RPMI7951 (cell line): ENCODE measurements at places on chromosomes 6 and 20. TPM values are rescaled to one million over a fixed set of nuclear protein-coding genes. Genes with fewer than 3 reads are reported as not detected.

GRCh38 chr20:23654000-23654399, 16.2 kb upstream of the CST3 start:
- no peak for DNase-seq

DNA sequence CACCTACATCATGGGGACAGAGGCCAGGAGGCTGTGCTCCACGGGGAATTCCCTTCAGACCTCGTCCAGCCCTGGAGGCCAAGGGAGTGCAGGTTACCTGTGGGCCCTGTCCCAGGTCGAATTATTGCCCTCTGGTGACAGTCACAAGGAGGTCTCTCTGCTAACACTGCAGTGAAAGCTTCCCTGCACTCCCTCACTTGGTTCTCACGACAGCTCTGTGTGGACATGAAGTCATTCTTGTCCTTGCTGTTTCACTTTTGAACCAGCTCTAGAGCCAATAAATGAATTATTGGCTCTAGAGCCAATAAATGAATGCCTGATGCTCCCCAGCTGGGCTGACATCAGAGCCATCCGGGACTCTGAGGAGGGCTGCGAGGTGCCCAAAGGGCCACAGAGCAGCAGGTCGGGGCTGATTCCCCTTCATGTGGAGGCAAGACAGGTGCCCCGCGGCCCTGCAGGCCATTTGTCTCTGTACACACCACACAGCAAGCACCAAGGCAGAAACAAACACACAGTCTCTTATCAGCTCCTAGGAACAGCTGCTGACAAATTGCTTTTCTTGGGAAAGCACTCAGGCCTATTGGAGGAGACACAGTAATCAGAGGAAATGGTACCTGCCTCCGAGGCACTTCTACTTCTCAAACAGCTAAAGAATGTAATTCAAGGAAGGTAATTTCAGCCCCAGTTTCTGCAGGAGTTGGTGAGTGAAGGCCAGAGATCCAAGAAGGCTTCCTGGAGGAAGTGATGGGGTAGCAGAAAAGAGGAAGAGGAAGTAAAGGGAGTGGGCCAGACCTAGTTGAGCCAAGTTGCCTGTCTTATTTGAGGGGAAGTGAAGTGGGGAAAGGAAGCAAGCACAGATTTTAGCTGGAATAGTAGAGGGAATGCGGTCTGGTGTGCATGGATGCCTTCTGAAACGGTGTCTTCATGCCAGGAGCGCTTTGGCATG, 27.5 kb upstream of the TBXT start:
- DNase-seq: no peak

The RBL1 gene
- total RNA-seq: 34.6 and 36.5 TPM in 2 replicates

DNA sequence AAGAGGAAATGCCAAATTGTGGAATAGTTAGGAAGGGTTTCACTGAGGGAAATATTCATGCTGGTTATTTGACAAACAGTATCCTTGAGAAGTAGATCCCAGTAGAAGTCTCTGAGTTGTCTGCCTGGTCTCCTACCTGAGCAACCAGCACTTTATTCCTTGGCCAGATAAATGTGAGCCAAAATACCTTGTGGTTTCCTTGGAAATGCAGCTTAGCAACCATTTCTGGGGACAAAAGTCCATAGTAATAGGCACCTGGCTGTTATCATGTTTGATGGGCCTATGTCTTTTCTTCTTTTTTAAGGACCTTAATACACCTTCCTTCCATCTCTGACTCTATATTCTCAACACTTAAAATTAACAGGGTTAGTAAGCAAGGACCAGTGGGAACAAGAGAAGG, 217.1 kb upstream of the MARCKS start:
- no peak for DNase-seq

DNA sequence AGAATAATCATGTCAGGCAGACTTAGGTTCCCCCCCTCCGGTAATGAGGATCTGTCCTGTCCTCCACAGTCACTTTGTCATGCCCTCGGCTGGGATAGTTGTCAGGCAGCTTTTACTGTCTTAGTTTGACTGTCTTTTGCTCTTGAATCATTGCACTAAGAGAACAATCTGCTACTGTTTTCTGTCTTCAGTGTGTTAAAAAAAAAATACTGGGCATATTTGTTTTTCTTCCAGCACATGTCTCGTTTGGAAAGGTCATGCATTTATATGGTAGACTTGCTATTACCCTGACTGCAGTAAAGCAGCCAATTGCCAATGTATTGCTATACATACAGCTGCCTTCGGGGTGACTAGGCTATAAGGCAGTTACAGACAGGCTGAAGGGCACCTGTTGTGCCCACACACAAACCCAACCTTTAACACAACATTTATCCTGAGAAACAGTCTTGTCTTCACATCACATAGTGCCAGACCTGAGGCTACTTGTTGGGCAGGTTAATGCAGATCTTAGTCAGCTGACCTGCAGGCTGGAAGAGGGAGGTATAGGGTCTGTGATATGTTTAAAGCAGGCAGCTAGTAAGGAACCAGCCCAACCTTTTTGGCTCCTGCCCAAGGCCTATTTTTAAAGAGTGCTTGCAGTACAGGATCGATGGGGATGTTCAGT, 26.7 kb downstream of the ARFGEF3 start:
- no peak for DNase-seq

DNA sequence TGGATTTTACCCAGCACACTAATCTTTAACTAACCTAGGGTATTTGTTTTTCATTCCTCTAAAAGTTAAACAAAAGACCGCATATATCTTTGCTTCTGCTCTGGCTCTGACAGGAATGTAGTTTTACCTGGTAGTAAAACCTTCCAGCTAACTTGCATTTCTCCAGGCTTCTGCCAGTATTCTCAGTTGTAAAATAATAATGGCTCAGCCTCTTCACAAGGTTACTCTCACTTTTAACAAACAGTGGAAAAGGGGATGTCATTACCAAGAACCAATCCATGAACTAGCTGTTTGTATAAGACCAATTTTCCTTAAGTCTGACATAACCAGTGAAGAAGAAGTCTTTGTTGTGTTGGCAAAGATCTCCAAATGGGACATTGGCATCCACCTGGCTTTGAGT, 10.0 kb downstream of the THBS2 start:
- no peak for DNase-seq

DNA sequence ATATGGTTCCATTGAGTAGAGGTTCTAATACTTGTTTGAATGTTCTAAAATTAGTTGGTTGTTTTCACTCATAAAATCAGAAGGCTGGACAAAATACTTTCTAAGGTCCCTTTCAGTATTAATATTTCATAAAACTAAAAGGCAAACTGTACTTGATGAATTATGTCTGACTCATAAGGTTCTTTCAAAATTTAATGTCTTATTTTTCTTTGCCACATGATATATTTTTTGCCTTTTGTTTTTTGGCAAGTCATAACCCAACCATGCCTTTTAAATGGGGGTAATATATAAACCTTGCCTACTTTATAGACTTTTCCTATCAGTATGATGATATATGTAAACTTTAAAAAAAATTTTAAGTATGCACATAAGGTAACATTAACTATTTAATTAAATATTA, 244.7 kb downstream of the PTPRK start:
- DNase-seq: no peak

DNA sequence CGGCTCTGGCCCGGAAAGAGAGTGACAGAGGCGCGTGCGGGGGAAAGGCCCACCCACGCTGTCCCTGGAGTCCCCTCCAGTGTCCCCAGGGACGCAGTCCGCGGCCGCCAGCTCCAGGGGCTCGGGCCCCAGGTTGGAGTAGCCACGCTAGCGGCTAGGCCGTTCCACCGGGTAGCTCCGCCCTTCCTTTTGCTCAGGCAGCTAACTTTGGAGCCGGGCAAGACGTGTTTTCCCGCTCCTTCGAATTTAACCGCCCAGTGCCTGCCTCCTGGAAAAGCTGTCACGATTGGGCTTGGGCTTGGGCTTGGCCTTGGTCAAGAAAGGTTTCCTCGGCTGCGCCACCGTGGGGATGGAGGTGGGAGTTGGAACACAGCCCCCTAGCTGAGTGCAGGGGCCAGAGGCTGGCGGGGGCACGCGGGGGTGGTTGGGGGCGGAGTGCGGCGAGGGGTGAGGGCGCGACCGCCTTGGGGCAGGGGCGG, 4.7 kb downstream of the LINC00237 start:
- DNase-seq: peak; percentile 51

GRCh38 chr6:112221561-112221960, 32.8 kb downstream of the LAMA4 start:
- DNase-seq: no peak

The SAMD5 gene
- 0.10 and 0.24 TPM in 2 replicates for total RNA-seq

DNA sequence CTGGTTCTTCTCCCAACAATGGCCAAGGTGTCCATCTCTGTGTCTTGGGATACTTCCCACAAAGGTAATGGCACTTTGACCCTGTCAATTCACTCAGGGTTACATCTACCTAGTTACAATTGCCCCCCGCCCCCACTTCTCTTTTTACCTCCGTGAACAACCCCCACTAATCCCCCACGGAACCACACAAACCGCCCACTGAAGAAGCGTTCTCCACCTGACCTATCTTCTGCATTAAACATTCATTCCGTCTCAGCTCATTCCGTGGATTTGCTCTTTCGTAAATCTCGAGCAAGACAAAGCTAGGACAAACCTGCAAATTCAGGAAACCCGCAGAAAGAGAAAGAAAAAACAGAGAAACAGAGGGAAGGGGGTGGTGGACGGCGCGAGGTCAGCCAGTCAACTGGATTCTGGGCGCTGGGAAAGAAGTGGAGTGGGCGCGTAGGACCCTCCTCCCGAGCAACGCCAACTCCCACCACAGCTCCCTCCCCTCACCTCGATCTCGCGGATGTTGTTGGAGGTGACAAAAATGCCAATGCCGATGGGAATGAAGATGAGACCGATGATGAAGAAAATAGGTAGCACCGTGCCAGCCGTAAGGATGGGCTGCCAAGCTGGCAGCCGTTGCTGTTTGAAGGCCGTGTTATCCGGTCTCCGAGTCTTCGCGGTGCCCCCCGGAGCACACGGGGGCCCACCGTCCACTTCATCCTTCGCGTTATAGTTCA, 523 bp downstream of the TMEM30A start:
- no peak for DNase-seq

DNA sequence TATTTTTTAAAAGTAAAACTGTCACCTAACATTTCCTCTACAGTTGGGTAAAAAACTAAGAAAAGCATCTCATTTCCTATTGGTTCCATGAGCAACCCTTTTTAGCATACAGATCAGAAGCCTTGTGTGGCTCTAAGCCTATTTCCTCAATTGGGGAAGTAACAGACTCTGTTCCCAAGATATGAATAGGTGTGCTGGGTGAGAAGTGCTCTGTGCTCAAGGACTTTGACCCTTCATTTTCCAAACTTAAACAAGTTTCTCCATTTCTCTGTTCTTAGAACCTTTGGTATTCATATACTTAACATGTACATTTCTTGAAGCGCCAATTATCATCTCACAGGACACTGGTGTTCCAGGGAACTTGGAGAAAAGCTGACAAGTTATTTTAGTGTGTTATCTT, 24.1 kb downstream of the CARMIL1 start:
- no peak for DNase-seq
